Thoracic aorta endothelial cell (primary cell): ENCODE measurements at places on chromosomes 12 and 14. TPM values are rescaled to one million over a fixed set of nuclear protein-coding genes. Genes with fewer than 3 reads are reported as not detected.

Gene TC2N
- total RNA-seq: under 0.01 and 0.07 TPM in 2 replicates

Gene TMX1
- total RNA-seq: 83.5 and 109 TPM in 2 replicates

Gene REC8
- 2.3 and 8.1 TPM in 2 replicates for total RNA-seq

Gene BRF1
- 40.3 and 40.8 TPM in 2 replicates for total RNA-seq

Gene NEDD1
- total RNA-seq: 43.8 and 57.5 TPM in 2 replicates

Gene APOF
- not detected in 2 replicates for total RNA-seq

Gene ZNF10
- 4.9 and 7.8 TPM in 2 replicates for total RNA-seq

Gene BEST3
- total RNA-seq: 0.07 and 0.13 TPM in 2 replicates

Gene PA2G4
- total RNA-seq: 284 and 285 TPM in 2 replicates

Gene DPPA3
- total RNA-seq: not detected in 2 replicates

Gene MAP1LC3B2
- 0.72 and 0.93 TPM in 2 replicates for total RNA-seq

Gene TULP3
- total RNA-seq: 27.3 and 30.5 TPM in 2 replicates

Gene MIP
- total RNA-seq: not detected in 2 replicates

Gene NEUROD4
- total RNA-seq: not detected in 2 replicates

Gene NOS1
- total RNA-seq: under 0.01 and 0.14 TPM in 2 replicates

Gene FGF23
- not detected in 2 replicates for total RNA-seq

Gene RNASE9
- total RNA-seq: not detected in 2 replicates

Gene LYZ
- not detected in 2 replicates for total RNA-seq

Gene NCOR2
- total RNA-seq: 78.0 and 92.4 TPM in 2 replicates

Gene SYT10
- not detected in 2 replicates for total RNA-seq

Gene CLECL1
- total RNA-seq: not detected in 2 replicates

Gene PLEKHA5
- 21.8 and 25.7 TPM in 2 replicates for total RNA-seq

Gene FRS2
- 26.9 and 27.4 TPM in 2 replicates for total RNA-seq

Gene CARMIL3
- 0.14 TPM in 1 of 2 replicates, not detected in the other for total RNA-seq

Gene CPM
- total RNA-seq: 0.66 and 3.9 TPM in 2 replicates

Gene METTL25
- 14.4 and 18.1 TPM in 2 replicates for total RNA-seq

Gene RNASE3
- not detected in 2 replicates for total RNA-seq

Gene SYT1
- total RNA-seq: 0.27 and 1.1 TPM in 2 replicates

Gene FAM90A1
- total RNA-seq: not detected in 2 replicates

Gene FBXW8
- 15.1 and 19.3 TPM in 2 replicates for total RNA-seq

Gene NGB
- total RNA-seq: not detected in 2 replicates

Gene CD27
- total RNA-seq: not detected in 2 replicates

Gene MYH6
- not detected in 2 replicates for total RNA-seq

Gene MANSC4
- total RNA-seq: 0.13 and 0.14 TPM in 2 replicates

Gene TMEM253
- total RNA-seq: not detected in 2 replicates

Gene TAS2R46
- total RNA-seq: 6.3 and 9.4 TPM in 2 replicates

Gene NOXRED1
- under 0.01 and 0.29 TPM in 2 replicates for total RNA-seq

Gene DNAJC22
- total RNA-seq: 0.80 and 1.3 TPM in 2 replicates

Gene RNF212B
- not detected in 2 replicates for total RNA-seq

Gene OTUB2
- total RNA-seq: 0.93 and 1.8 TPM in 2 replicates

Gene ALKBH1
- 12.0 and 13.5 TPM in 2 replicates for total RNA-seq

Gene ESRRB
- under 0.01 TPM in 1 of 2 replicates, not detected in the other for total RNA-seq

Gene TDG
- 46.0 and 50.7 TPM in 2 replicates for total RNA-seq

Gene PLCZ1
- 0.27 TPM in 1 of 2 replicates, not detected in the other for total RNA-seq

Gene KCNH3
- total RNA-seq: 0.14 and 0.27 TPM in 2 replicates
